H1 (cell line): ENCODE measurements at places on chromosomes 12 and 14.

- no peak for DNase-seq
Observed at GRCh38 chr12:57046947-57047890, 2.7 kb downstream of the MYO1A start.

GRCh38 chr12:117155278-117156060 is 34.8 kb downstream of the FBXO21 start:
- peak; percentile 99 for DNase-seq

DNA sequence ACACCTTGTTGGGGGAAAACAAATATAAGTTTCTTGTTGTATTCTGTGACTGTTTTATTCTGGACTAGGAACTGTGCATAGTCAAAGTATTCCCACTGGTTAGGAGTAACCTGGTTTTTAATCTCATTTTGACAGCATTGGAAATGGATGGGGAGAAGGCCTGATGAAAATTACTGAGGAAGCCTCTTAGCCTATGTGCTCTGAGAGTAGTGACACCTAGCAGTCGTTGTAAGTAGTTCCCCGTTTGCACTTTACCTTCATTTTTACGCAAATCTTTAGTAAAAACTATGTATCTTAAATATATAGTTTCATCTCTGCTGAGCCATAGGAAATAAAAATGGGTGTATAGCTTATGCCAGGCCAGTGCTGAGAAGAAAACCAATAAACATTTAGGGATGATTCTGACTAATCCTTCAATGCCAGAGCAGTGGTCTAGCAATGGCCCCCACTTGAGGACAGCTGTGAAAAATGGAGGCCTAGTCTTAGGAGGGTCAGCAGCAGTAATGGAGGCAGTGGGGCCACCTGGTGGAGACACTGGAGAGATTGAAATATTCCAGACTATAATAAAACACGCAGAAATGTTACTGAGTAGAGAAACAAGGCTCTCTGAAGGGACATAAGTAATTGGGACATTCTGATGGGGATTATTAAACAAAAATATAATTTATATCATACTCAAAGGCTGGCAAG is 133.2 kb upstream of the NOVA1 start:
- peak; percentile 17 for DNase-seq

DNA sequence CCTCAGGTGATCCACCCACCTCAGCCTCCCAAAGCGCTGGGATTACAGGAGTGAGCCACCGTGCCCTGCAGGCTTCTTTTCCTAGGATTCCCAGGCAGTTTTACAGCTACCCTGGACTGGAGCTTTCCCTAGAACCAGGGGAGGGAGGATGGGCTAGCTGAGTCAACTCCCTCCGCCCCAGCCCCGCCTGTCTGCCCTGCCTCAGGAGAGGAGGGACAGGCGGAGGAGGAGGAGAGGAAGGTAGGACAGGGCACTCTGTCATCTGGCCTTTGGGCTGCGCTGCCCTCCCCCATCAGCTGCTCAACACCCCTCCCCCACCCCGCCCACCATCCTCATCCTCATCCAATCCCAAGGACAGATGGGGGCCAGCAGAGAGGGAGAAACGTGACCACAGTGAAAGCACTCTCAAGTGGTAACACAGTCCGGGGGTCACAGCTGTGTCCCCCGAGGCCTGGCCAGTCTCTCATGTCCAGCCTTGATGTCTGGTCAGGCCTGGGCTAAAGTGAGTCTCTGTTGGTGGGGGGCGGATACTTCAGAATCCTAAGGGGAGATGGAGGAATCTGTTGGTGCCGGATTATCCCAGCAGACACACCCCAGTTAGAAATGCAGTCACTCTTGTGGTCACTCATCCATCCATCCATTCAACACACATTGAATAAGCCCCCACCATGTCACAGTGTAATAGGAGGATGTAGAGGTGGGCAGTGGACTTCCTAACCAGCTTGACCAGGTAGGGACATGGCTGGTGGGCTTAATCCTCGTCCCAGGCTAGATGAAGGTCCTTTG is 12.3 kb downstream of the FIGNL2 start:
- no peak for DNase-seq

DNA sequence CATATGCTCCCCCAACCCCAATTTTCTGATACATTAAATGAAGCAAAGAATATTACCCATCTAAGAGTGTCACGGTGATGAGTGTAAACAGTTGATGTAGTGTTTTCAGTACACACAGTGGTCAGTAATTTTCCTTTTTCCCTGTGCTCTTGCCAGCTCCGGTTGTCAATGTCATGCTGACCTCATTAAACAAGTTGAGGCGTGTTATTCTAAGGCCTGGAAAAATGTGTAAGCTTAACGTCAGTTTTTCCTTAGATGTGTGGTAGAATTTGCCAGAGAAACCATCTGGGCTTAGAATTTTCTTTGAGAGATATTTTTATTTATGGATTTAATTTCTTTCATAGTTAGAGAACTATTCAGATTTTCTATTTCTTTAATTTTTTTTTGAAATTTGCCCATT is 11.7 kb upstream of the SERPINA6 start:
- no peak for DNase-seq

DNA sequence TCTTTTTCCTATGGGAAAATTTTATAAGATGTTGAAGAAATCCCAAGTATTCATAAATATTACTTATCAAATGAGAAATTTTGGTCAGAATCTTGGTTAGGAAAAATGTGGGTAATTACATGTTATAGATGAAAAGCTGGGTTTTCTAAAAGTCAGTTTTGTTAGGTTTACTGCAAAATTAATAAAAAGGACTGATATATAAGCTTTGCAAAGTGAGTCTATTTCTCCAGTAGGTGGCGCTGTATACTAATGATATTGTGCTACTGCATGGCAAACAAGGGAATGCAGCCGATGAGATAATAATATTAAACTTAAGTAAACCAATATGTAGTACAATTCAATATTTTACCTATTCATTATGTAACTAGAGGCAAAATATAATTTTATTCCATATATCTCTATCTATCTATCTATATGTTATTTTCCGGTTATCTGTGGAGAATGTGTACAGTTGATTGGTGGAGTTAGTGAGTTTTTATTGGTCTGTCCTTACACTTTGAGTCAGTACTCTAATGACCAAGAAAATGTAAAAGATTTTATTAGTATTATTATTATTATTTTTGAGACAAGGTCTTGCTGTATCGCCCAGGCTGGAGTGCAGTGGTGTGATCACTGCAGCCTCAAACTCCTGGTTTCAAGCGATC is 32.9 kb downstream of the MIPOL1 start:
- DNase-seq: no peak

- no peak for DNase-seq
Observed at GRCh38 chr12:58773986-58774385, 146.3 kb downstream of the LRIG3 start.

GRCh38 chr12:47802312-47802711 is 17.4 kb downstream of the HDAC7 start:
- no peak for DNase-seq

GRCh38 chr12:111434680-111435338 is 29.1 kb downstream of the SH2B3 start:
- DNase-seq: no peak

DNA sequence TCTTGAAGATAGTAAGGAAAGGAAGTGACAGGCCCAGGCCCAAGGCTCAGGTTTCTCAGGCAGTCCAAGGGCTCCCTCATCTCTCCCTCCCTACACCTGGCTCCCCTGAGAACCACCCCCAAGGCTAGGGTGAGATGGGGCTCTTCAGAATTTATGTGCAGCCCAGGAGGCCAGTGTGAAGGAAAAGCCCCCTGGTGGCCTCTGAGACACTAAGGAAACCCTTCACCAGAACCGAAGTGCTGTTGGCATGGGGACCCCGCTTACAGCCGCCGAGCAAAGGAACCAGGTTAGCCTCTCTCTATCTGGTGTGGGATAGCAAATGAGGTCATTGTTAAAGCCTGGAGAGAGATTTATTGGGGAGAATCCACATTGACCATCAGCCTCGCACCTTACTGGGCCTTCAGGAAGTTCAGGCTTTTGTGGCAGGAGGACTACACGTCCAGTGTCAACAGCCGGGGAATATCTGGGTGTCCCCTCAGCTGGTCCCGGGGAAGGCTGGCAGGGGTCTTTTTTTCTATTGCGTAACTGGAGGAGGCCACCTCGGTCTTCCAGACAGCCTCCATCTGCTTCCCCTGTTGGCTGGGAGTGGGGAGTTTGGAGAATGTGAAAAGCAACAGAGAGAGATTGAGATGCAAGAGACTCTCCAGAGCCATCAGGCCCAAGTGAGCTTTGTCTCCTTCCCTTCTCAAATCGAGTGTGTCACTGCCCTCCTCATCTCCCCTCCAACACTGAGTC is 18.1 kb downstream of the FAM186B start:
- DNase-seq: no peak

DNA sequence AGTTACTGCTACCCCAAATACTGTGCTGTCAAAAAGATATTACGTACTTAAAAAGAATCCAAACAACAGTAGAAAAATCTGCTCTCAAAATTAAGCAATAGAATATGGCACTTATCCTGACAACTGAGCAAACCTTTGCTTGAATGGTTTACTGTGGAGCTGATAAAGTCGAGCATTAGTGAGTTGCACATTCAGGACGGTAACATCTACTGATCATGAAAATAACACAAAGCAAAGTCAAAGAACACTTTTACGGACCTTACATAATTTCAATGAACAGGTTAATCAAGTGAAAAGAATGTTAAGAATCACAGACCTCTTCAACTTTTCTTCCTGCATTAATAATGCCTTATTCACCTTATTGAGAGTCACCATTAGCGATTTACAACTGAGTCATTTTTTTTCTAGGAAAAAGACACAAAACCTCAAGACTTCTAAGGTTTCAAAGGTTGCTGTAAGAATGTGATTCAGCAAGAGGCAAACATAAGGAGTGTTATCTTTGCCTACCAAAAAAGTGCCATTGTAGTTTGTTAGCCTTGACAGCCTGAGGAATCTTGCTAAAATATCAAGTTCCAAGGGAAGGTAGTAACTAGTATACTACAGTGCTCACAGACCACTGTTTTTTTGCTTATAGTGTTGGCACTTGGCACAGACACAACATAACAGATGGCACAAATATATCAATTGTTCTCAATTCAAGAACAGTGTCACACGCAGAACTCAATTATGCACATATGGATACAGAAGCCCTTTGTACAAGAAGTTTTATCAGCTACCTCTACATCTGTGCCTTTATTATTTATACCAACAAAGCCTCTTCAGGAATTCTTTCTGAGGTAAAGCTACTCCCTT is 334.2 kb upstream of the RPL10L start:
- DNase-seq: no peak
